ENCODE measurements at places on chromosomes 2 and 18.
A peak's percentile ranks its signal among the peaks of the same experiment; 100 is the strongest.

- no peak for DNase-seq
Measured at GRCh38 chr2:170165129-170165528, 12.8 kb upstream of the MYO3B start.

DNA sequence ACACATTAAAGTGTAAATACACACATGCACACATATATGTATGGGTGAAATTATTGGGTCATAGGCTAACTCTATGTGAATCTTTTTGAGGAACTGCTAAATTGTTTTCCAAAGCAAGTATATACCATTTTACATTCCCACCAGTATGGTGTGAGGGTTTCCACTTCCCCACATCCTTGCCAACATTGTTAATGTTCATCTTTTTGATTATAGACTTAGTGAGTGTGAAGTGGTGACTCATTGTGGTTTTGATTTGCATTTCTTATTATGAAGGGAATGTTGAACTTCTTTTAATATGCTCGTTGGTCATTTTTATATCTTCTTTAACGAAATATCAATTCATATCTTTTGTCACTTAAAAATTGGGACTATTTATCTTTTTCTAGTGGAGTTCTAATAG lies 181.8 kb upstream of the GCFC2 start:
- no peak for DNase-seq

- no peak for DNase-seq
Measured at GRCh38 chr2:231163011-231163410, 35.4 kb upstream of the ARMC9 start.

- DNase-seq: no peak
Measured at GRCh38 chr18:21963336-21963735, 206.1 kb upstream of the GATA6 start.

DNA sequence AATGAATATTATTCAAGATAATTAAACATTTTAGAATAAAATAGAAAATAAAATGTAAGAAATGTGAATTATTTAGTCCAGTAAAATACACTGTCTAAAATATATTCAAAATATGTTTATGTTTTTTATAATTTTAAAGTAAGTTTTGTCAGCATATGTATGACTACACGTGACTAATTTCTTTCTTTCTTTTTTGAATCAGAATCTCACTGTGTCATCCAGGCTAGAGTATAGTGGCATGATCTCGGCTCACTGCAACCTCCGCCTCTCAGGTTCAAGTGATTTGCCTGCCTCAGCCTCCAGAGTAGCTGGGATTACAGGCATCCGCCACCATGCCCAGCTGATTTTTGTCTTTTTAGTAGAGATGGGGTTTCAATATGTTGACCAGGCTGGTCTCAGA lies 19.1 kb upstream of the INO80D start:
- DNase-seq: no peak

- DNase-seq: no peak
Measured at GRCh38 chr18:27785815-27786471, 391.0 kb downstream of the CDH2 start.

GRCh38 chr2:234422273-234422732 lies 74.6 kb downstream of the ARL4C start:
- DNase-seq: peak; percentile 32

DNA sequence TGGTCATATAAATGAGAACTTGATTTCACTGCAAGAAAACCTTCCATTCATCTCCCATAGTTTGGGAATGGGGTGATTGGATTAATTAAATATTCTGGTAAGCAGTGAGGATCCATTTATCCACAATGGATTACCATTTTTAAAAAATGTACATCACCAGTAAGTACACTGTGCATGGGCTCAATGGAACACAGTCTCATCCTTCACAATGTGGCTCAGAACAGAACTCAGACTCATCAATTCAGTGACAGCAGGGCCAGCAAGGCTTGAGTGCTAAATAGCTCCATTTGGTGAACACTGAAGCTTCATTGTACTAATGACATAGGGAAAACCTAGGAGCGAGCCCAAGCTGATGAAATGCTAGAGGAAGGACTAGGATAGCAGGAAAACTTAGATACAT lies 223.8 kb downstream of the CMPK2 start:
- DNase-seq: no peak

DNA sequence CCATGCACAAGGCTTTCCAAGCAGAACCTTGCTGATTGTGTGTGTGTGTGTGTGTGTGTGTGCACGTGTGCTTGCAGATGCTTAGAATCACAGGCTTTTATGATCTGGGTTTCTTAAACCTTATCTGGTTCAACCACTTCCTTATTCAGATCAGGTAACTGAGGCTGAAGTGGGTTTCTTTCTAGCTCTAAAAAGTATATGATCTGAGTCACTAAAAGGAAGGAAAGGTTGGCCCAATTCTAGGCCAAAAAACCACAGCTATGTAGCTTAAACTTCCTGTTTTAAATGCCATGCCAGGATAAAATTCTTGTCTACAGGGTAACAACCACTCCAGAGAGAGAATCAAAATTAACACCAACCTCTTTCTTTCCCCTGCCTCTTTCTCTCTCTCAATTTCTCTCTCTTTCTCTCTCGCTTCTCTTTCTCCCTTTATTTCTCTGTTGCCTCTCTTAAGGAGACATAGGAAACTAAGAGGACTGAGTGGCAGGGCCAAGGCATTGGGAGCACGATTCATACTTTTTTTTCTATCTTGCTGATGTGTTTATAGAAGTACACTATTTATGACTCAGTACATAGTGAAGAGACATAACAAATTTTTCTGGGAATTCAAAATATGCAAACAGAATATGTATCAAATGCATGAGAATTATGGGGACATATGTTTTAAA lies 140.3 kb downstream of the TRIB2 start:
- no peak for DNase-seq

GRCh38 chr18:21489119-21489750 lies 111.3 kb downstream of the ESCO1 start:
- DNase-seq: no peak

GRCh38 chr2:40227210-40227609 lies 224.7 kb downstream of the SLC8A1 start:
- DNase-seq: no peak

- DNase-seq: no peak
Measured at GRCh38 chr2:218746960-218747359, 35.0 kb upstream of the CYP27A1 start.

GRCh38 chr2:12169721-12170120 lies 423.3 kb downstream of the LPIN1 start:
- peak; percentile 70 for DNase-seq

DNA sequence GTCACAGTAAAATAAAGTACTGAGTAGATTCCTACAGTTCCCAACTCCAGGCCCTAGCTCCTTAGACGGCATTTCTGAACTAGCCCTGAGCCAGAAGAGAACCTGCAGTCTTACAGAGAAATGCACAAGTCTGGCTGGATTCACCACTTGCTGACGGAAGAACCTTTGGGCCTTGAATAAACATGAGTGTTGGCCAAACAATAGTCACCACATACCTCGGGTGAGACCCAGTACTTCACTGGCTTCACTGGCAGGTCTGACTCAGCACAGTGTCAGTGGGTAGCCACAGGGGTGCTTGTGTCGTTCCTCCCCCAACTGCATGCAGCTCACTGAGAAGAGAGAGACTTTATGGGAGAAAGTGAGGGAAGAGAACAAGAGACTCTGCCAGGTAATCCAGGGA lies 88.9 kb downstream of the TMEM185B start:
- DNase-seq: no peak

GRCh38 chr2:86038291-86039081 lies 67.2 kb downstream of the POLR1A start:
- peak; percentile 88 for DNase-seq

DNA sequence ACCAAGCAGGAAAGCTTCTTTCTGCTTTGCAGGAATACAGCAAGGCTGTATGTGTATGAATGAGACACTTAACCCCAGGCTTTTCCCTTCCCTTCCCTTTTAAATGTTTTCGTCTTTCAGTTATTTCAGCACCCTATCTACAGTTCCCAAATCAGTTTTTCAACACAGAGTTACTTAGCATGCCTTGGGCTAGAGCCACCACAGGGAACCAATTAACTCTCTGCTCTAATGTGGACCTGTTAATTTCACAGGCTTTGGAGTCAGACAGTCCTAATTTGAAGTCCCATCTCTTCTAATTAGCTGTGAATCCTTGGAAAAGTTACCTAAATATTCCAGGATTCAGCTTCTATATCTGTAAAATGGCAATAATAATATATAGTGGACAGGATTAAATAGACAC lies 89.2 kb upstream of the REG3A start:
- DNase-seq: no peak

DNA sequence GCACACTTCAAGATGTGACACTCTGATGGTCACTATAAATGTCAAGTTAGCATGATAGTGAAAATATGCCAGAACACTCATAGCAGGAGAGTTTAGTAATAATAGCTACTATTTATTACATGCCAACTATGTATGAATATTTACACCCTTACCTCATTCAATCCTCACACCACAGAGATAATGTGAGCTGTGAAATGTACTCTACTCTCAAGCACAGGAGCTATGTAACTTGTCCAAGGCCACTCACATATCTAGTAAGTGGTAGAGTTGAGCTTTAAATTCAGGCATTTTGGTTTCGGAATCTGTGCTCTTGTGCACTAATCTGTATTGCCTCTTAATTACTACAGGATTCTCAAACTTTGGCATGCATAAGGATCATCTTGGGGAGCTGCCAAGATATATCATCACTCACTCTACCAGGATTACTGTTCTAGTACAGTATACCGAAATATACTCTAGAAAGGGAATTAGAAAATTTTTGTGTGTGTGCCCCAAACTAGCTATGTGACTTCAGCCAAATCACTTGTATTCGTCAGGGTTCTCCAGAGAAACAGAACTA lies 154.3 kb downstream of the PLCL1 start:
- no peak for DNase-seq

DNA sequence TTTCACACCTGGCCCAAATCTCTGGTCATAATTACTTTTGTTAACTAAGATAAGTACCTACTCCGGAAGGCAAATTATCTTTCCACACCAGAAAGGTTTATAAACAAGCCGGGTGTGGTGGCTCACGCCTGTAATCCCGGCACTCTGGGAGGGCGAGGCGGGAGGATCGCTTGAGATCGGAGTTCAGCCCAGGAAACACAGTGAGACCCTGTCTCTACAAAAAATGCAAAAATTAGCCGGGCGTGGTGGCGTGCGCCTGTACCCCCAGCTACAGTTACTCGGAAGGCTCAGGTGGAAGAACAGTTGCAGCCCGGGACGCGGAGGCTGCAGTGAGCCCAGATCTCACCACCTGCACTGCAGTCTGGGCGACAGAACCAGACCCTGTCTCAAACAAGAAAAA lies 2.1 kb downstream of the PUM2 start:
- DNase-seq: no peak

- peak; percentile 80 for DNase-seq
Measured at GRCh38 chr2:25294573-25295462, 46.9 kb downstream of the DNMT3A start.

DNA sequence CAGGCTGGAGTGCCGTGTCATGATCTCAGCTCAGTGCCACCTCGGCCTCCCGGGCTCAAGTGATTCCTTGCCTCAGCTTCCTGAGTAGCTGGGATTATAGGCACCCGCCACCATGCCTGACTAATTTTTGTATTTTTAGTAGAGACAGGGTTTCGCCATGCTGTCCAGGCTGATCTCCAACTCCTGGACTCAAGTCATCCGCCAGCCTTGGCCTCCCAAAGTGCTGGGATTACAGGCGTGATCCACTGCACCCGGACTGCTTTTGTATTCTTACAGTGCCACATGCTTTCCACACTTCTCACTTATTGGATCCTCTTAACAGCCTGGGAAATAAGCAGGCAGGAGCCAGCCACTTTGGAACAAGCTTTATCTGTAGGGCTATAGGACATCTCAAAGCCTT lies 25.3 kb upstream of the BCL2L11 start:
- DNase-seq: no peak

DNA sequence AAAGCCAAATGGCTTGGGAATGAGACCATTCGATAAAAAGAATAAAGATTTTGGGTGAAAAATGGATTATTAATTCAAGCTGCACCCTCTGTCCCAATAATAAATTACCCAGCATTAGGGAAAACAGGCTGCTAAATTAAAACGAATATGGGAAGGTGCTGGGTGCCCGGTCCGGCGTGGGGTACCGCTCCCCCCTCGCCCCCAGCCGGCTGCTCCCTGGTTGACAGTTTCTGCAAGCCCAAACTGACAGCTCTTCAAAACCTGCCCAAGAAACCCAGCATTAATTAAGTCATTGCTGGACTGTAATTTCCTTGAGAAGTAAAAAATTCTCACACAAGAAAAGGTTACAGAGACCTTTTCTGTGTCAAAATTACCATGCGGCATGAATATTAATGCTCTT lies 98.6 kb downstream of the PTGR3 start:
- no peak for DNase-seq

GRCh38 chr2:112757265-112757664 lies 7.1 kb downstream of the CKAP2L start:
- peak; percentile 39 for DNase-seq

- DNase-seq: no peak
Measured at GRCh38 chr2:178629463-178629862, 149.2 kb downstream of the PLEKHA3 start.

DNA sequence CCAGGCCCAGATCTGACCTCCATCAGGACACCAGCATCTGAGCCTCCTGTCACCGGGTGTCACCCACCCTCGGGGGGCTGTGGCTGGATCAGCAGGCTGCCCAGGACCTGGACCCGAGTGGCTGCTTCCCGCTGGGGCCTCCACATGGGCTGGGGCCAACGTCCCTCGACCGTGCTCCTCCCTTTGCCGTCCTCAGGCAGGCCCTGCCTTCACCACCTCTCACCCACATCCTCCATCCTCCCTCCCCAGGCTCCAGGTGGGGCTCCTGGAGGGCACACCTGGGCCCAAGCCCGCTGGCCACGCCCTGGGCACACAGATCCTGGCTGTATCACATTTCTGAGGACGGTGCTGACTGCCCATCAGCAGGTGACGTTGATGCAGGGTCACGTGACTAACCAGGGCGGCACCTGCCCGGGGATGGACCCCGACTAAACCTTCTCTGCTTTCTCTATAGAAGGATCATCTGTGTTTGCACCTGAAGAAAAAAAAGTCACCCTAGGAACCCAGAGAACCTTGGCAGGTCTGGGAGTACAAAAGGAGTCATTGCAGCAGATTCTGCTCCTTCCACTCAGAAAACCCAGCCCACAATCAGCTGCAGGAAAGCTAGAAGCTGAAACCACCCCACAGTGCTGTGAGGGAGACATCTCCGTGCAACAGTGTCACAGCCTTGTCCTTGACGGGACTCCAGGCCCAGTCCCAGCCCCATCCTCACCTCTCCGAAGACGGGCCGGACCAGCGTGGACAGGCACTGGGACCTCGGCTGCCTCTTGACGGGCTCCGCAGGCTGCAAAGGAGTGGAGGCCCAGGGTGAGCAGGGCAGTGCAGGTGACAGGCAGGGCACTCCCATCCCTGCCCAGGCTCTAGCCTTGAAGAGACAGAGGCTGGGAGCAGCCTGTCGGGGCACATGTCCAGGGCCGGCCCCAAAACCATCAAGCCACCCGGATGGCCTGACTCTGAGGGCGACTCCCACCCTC lies 11.2 kb downstream of the STK25 start:
- DNase-seq: no peak

DNA sequence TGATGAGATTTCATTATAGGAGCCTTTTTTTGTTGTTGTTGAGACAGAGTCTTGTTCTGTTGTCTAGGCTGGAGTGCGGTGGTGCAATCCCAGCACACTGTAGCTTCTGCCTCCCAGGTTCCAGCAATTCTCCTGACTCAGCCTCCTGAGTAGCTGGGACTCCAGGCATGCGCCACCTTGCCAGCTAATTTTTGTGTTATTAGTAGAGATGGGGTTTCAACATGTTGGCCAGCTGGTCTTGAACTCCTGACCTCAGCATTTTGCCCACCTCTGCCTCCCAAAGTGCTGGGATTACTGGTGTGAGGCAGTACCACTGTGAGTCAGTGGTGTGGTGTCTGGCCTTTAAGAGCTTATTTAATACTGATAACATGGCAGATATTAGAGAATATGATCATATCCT lies 60.1 kb downstream of the MOB4 start:
- no peak for DNase-seq

Data from CD4-positive, alpha-beta T cell treated with Interleukin-15 for 1 hour (primary cell).